Effector memory CD8-positive, alpha-beta T cell (primary cell): ENCODE measurements at places on chromosomes 2 and 18.

DNA sequence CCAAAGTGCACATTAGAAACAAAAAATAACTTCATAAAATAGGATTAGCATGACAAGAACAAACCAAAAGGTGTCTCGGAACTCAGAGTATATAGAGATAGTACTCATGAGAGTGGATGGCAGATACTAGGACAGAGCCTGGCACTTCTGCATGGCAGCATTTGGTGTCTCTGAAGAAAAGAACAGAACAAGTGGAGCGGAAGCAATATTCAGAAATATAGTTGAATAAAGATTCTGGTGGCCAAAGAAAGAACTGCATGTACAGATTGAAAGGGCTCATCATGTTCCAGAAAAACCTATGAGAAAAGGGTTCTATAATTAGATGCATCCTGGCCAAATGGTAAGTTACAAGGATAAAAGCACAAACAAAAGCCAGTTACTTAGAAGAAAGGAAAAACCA lies 90.9 kb downstream of the CCDC138 start:
- no peak for DNase-seq

DNA sequence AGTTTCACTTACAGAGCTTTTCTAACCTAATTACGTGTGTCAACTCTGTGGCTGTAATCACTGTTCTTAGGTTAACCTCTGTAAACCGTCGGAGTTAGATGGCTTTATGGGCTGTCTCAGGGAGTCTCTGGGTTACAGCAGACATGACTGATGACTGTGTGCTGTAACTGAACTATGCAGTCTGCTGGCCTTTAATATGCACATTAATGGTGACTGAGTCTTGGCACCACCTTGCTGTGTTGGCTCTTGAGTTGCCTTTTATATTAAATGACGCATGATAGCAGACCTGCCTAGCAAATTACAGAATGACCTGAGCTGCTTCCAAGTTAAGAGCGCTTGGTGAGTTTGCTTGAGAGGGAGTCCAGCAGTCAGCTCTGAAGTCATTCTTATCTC lies 90.1 kb downstream of the ACKR3 start:
- DNase-seq: no peak

- no peak for DNase-seq
Observed at GRCh38 chr2:192267484-192267883, 72.8 kb upstream of the TMEFF2 start.

GRCh38 chr18:13893418-13893760 lies 21.9 kb downstream of the MC2R start:
- no peak for DNase-seq

GRCh38 chr2:198874472-198874858 lies 583.3 kb downstream of the SATB2 start:
- no peak for DNase-seq

DNA sequence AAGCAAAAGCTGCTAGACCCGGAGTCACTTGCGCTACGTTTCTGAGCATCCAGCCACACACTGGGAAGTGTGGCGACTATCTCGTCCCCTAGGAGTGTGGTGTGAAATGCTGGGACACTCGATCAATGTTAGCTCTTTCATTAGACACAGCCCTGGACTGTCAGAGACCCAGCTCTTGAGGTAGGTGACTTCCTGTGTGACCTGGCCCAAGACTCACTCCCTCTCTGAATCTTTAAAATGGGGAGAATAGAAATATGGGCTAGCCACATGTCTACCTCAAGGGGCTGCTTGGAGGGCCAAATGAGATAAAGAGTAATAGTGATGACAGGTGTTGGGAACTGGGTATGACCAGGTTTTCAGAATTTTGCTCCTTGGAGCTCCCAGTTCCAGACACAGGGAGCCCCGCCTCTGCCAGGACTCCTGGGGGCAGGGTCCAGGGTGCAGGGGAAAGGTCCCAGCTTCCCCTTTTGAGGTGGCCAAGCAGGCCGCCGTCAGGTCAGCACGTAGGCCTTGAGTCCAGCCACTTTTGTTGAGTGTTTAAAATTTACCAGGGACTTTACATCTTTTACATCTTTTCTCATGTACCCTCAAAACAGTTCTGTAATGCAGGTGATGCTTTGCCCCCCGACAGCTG lies 36.0 kb downstream of the CTIF start:
- no peak for DNase-seq

- no peak for DNase-seq
Observed at GRCh38 chr2:16009560-16009959, 69.2 kb downstream of the MYCN start.

DNA sequence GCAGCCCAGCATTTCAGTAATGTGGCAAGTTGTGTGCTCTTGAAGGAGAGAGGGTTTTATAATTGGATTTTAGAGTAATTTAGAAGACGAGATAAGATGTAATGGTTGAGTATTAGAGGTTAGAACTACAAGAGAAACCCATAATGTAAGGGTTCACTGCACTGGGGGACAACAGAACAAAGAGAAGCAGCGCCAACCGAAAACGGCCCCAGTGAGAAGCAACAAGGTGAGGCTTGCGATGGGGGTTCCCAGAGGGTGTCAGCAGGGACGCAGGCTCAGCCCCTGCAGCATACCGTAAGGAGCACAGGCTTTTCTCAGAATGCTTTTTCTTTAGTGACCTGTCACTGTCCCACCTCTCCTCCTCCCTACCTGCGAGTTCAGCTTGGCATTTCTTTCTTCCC lies 183.9 kb upstream of the ETAA1 start:
- no peak for DNase-seq

- no peak for DNase-seq
Observed at GRCh38 chr2:139529080-139529479, 748.9 kb upstream of the NXPH2 start.

DNA sequence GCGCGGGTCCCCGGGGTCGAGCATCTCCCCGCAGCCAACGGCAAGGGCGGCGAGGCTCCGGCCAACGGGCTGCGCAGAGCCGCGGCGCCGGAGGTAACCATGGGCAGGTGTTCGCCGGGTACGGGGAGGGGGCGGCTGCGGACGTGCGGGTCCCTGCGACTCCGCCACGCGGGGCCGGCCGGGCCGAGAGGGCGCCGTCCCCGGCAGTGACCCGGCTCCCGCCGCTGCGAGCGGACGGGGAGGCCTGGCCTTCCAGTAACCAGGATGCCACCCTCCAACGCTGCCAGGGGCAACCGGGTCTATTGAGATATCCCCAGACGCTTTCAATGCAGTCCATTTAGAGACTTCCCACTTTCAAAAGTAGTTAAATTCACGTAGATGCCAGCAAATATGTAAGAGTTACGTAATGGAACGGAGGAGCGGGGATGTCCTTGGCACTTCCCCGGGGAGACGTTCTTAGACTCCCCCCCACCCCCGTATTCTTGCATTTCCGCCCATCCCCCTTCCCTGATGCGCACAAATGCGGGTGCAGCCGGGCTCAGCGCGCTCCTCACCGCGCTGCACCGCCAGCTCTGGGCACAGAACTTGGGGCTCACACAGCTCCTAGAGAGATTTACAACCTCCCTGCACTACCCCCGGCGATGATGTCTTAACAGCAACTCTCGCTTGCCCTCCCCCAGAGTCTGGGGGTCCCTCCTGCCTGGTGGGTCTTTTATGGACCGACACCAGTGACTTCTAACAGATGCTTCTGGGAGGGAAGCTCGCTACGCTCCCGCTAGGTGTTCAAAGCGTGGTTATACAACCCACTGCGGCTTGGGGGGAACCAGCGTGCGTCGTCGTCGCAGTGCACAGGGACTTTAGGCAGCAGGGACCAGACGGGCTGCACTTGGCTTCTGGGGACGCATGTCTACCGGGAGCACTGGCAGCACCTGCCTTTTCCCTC lies 657 bp downstream of the SGPP2 start:
- no peak for DNase-seq

DNA sequence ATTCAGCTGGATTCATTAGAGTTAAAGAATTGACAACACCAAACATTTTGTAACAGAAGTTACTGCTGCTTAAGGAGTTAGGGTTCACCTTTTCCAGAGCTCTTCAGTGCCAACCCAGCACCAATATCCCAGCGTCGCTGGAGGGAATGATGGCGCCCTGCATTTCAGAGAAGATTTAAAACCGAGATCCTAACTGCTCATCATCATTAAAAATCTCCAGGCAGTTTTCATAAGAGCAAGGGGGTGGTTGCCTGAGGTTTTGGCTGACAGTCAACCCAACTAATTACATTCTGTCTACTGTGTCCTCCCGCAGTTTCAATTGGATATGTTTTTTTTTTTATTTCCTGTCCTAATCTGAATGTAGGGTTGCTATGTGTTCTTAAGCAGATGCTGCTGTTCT lies 509.6 kb upstream of the TCF4 start:
- no peak for DNase-seq
